Esophagus muscularis mucosa (tissue), 4 donors: ENCODE measurements at places on chromosomes 13 and 19.

- peak; percentile 94 for DNase-seq
Measured at GRCh38 chr19:6736169-6736916, 1.0 kb downstream of the GPR108 start.

GRCh38 chr13:41060724-41061074 lies 610 bp upstream of the WBP4 start:
- DNase-seq: peak; percentile 94

- no peak for DNase-seq
Measured at GRCh38 chr13:113036401-113036800, 67.4 kb downstream of the MCF2L start.

DNA sequence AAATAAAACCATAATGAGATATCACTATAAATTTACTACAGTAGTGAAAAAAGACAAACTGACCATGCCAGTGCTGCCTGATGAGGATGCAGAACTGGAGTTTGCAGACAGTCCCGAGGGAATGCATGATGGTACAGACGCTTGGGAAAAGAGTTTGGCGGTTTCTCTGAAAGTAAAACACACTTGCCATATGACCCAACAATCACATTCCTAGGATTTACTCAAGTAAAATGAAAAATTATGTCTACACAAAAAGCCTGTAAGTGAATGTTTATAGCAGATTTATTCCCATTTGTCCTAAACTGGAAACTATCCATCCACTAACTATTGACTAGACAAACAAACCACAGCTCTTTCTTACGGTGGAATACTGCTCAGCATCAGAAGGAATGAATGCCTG lies 271.0 kb downstream of the DNAJC15 start:
- no peak for DNase-seq
